ENCODE measurements at places on chromosomes 11 and 22.
A peak's percentile ranks its signal among the peaks of the same experiment; 100 is the strongest.

- no peak for DNase-seq
Measured at GRCh38 chr11:124890683-124891372, 6.8 kb downstream of the ROBO4 start.

- no peak for DNase-seq
Measured at GRCh38 chr11:61041755-61042518, 60.4 kb upstream of the CD5 start.

GRCh38 chr22:45976254-45977002 is 534 bp downstream of the WNT7B start:
- no peak for DNase-seq

DNA sequence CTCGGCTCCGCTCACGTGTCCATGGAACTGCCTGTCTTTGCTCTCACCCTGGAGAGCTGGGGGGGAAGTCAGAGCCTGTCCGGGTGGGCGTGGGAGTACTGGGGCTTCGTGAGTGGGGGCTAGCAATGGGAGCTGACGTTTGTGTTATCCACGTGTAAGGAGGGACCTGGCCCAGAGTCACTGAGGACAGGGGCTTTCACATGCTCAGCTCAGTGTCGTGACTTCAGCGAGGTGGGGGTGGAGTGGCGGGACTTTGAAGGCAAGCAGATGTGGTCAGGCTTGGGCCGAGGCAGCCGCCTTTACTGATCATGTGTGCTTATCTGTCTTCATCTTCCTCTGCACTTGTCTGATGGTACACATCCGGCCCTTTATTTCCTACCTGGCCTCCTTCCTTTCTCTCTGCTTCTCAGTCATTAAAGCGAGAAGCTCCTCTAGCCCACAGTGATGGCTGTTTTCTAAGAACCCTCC is 113.1 kb upstream of the NNMT start:
- no peak for DNase-seq

GRCh38 chr22:40679964-40680818 is 907 bp downstream of the MCHR1 start:
- DNase-seq: no peak

DNA sequence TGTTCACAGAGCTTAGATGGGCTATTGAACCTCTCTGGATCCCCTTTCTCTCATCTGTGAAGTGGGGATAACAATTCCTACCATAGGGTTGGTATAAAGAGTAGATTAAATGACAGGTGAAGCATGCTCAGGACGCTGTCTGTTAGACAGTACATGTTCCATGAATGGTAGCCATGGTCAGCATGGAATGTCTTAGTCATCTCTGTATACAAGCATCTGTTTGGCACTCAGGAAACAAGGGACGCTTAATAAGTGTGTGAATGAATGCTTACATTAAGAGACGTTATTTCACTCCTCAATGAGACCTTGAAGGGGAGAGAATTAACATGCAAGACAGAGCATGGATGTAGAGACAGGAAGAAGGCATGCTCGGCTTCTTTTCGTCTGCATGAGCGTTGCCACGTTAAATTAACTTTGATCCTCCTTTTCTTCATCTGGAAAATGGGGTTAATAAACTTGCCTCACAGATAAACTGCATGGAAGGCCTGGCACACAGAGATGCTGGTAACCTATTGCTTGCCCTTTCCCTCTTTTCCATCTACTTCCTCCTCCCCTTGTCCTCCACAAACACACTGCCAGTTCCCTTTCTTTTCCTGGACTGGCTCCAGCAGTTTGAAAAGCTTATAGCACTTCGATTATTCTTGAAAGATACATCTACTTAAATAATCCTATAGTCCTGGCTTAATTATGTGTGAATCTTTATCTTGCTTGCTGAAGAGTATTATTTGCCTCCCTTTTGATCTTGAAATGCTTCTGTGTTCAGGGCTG is 267.2 kb upstream of the MTNR1B start:
- no peak for DNase-seq

DNA sequence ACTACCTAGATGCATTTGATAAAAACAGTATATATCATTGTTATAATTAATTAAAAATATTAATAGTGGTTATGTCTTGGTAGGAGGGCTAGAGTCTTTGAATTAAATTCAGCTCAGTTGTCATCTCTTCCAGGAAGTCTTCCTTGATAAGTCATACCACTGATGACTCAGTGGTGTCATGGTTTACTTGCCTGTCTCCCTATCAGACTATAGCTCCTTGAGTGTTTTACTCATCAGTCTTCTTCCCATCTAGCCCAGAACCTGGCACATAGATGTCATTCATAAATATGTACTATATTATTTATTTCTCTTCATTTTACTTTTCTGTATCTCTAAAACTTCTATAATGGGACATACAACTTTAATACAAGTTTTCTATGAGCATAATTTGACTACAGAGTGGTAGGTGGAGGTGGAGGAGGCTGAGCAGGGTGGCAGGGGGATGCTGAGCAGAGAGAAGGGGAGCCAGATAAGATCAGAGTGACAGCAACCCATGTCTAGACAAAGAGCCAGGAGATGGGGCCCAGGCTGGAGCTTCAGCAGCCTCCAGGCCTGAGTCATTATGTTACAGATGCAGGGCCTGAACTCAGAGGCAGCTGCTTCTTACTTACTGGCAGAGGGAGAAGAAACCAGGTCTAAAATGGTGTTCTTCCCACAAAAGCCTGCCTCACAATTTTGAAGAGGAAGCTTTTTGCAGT is 82.3 kb upstream of the PHOX2A start:
- DNase-seq: peak; percentile 77

- no peak for DNase-seq
Measured at GRCh38 chr11:22539821-22540256, 85.8 kb downstream of the FANCF start.

- peak; percentile 69 for DNase-seq
Measured at GRCh38 chr11:59415111-59415510, 11.1 kb downstream of the OR5A2 start.

- no peak for DNase-seq
Measured at GRCh38 chr11:70305501-70305900, 35.0 kb downstream of the PPFIA1 start.

DNA sequence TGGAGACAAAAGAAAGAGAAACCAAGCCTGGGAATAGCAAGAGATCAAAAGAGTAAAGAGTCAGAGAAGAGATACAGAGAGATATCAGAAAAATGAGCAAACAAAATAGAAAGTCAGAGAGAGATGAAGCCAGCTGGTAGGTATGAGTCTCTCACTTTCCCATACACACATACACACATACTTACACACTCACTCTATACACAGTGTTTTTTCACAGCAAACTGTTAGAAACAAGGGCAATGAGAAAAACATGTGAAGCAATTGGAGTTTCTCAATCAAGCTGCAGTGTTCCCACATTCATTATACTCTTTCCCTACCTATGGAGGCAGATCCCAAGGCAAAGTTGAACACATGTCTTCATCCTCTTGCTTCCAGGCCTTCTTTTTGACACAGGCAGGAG is 2.6 kb upstream of the NLRP10 start:
- DNase-seq: no peak

GRCh38 chr22:28231441-28231840 is 312.4 kb upstream of the PITPNB start:
- no peak for DNase-seq

- DNase-seq: peak; percentile 88
Measured at GRCh38 chr11:116853461-116854073, 16.1 kb upstream of the APOA1 start.

DNA sequence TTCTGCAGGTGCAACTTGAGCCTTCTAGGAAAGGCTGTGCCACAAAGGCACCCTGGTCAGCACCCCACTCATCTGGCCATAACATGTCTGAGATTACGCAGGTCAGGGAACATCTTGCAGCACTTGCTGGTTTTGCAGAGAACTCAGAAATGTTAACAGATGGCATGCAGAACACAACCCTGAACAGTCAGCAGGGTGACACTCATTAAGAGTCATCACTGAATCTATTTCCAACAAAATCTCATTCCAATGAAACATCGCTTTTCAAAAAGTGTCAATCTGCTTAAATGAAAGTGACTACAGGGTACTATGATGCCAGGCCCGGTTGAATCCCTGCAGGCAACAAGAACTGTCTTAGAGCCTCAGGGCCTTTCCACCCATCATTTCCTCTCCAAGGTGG is 369.8 kb upstream of the CCDC90B start:
- DNase-seq: no peak

GRCh38 chr11:47225552-47226400 is 11.0 kb downstream of the DDB2 start:
- DNase-seq: peak; percentile 87

- peak; percentile 21 for DNase-seq
Measured at GRCh38 chr22:43060183-43060582, 29.0 kb downstream of the TTLL1 start.

DNA sequence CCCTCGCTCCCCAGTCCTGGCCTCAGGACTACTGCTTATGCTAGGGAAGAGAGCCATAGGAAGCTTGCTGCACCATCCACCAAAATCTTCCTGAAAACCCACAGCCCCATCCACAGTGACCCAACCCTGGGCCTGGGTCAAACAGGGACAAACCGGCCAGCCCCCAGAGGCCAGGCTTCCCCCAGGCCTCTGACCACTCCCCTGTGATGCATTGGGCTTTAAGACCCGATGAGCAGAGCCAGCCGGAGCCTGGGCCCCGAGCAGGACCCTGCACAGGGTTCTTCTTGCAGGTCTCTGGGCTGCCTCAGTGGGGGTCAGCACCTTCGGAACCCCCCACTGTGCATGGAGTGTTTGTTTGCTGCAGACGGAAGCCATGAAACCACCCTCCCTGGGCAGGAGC is 583.7 kb downstream of the BRD1 start:
- DNase-seq: no peak

DNA sequence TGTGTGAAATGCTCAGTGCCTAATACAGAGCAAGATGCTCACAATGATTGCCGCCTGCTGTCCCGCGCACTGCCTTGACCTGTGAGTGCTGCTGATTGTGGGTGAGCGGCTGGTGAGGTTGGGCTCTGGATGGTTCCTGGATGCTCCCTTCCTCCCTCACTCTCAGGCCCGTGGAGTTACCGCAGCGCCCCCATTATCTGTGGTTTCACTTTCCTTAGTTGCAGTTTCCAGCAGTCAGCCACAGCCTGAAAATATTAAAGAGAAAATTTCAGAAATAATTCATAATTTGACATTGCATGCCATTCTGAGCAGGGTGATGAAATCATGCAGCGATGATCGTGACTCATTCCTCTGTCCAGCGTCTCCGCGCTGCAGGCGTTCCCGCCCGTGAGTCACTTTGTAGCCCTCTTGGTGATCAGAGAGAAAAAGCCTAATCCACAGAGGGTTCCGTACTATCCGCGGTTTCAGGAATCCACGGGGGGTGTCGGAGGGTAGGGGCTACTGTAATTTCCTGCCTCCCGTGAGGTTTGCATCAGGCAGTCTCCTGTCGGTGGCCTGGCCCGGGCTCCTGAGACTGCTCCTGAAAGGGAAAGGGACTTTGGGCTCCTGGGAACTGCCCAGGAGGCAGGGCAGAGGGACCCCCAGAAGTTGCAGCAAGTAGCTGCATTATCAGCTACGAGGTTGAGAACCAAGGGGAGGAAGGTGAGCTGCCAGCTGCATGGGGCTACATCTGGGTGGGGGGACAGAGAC is 10.6 kb downstream of the RPL3 start:
- DNase-seq: peak; percentile 94

GRCh38 chr11:11565636-11566035 is 56.2 kb downstream of the GALNT18 start:
- DNase-seq: no peak

DNA sequence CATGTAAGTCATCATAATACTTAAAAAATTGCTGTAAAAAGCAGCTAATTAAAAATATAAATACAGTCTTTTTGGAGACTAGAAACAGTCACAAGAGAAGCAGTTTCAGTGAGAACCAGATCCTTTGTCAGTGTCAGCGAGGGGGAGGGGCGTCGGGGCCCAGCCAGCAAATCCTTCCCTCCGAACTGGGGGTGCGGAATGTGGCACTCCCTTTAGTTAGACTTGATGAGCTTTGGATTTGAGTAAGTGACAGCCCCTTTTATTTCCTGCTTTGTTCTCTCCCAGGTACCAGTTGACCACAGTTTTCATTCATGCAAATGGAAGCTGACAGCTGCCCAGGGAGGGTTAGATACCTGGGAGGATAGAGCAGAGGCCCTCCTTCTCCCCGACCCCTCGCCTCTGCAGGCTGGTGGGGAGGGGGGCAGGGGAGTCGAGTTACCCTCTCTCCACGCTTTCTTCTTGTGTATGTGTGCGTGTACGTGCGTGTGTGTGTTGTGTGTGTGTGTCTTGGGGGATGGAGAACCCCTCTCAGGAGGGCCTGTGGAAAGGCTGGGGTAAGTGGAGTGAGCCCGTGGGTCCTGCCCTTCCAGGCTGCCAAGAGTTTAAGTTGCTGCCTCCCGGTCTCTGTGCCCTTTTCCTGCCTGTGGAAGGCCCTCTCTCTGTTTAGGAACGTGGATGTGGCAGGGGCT is 38.3 kb downstream of the PTPRJ start:
- DNase-seq: no peak

- DNase-seq: peak; percentile 94
Measured at GRCh38 chr22:32219026-32219425, 14.2 kb upstream of the RFPL2 start.

All from inflammatory macrophage treated with lipopolysaccharide for 4 hours (primary cell).